Occipital lobe (tissue), 3 donors: ENCODE measurements at places on chromosomes 3 and 15. TPM values are rescaled to one million over a fixed set of nuclear protein-coding genes. Genes with fewer than 3 reads are reported as not detected.

PIGZ gene
- total RNA-seq = 5.0 TPM

FOXB1 gene
- not detected for total RNA-seq

DUOXA2 gene
- total RNA-seq = not detected

PLSCR4 gene
- 7.6 TPM for total RNA-seq

UCN2 gene
- not detected for total RNA-seq

DNASE1L3 gene
- 0.94 TPM for total RNA-seq

SLC27A2 gene
- total RNA-seq = 1.4 TPM
